CD14-positive monocyte (primary cell): ENCODE measurements at places on chromosomes 1 and 21. TPM values are rescaled to one million over a fixed set of nuclear protein-coding genes. Genes with fewer than 3 reads are reported as not detected.

PHC2 gene
- 85.3 and 101 TPM in 2 replicates for polyA plus RNA-seq

RGS8 gene
- polyA plus RNA-seq: not detected in 2 replicates

FAM72C gene
- 0.33 TPM for polyA plus RNA-seq

MTARC2 gene
- 0.29 TPM for polyA plus RNA-seq

NRIP1 gene
- polyA plus RNA-seq: 28.2 TPM

KRTAP21-2 gene
- polyA plus RNA-seq: not detected

PHTF1 gene
- 11.1 TPM for polyA plus RNA-seq
